ENCODE measurements at places on chromosomes 13 and 19. TPM values are rescaled to one million over a fixed set of nuclear protein-coding genes. Genes with fewer than 3 reads are reported as not detected.

Gene OR7D2
- total RNA-seq: 0.37 TPM

Gene MYADM
- total RNA-seq: 65.6 TPM

Gene GRK1
- total RNA-seq: 0.07 TPM

Gene F7
- total RNA-seq: not detected

Gene NAPSA
- 18.0 TPM for total RNA-seq

DNA sequence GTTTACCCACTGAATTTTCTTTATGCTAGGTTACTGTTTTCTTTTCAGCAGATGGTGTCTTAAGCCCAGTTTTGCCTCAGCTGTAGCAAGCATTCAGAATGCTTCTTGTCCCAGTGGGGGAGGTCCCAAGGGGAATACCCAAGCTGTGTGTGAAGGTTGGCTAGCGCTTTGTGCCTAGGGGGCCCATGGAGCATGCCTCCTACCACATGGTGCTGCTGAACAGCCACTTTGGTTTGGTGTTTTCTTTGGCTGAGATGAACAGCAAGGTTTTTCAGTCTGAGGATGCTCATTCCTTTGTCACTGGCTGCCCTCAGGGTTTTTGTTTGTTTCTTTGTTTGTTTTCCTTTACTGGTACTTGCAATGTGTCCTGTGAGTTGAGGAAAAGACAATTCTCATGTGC is 99.0 kb downstream of the PCDH20 start:
- H3K4me1 ChIP-seq: no peaks in the 10 kb centered on the region
- H3K27ac ChIP-seq: no peak overlapping the region
- H3K4me3 ChIP-seq: no peak overlapping the region

DNA sequence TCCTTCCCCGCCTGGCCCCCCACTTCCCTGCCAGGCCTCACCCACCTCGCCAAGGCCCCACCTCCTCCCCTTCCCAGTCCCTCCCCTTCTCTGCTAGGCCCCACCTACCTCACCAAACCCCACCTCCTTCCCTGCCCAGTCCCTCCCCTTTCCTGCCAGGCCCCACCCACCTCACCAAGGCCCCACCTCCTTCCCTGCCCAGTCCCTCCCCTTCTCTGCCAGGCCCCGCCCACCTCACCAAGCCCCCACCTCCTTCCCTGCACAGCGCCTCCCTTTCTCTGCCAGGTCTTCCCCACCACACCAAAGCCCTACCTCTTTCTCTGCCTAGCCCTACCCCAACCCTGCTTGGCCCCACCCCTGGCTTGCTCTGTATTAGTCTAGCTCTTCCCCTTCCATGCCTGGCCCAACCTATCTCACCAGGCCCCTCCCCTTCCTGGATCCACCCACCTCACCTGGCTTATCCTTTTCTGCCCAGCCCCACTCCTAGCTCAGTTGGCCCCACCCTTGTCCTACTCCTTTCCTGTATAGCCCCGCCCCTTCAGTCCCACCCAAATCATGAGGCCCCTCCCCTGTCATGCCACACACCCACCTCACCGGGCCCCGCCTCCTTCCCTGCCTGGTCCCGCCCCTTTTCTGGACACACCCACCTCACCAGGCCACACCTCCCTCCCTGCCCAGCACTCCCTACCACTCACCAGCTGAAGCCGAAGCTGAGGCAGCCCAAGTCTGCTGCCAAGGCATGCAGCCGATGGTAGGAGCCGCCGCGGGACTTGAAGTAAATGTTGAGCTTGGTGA is 16.2 kb downstream of the CERS1 start:
- H3K4me1 ChIP-seq: no peaks in the 10 kb centered on the region
- no peak overlapping the region for H3K27ac ChIP-seq
- H3K4me3 ChIP-seq: no peak overlapping the region
- no peaks in the 10 kb centered on the region for H3K36me3 ChIP-seq
- DNase-seq: peak; percentile 76
- no peaks in the 10 kb centered on the region for H3K27me3 ChIP-seq

DNA sequence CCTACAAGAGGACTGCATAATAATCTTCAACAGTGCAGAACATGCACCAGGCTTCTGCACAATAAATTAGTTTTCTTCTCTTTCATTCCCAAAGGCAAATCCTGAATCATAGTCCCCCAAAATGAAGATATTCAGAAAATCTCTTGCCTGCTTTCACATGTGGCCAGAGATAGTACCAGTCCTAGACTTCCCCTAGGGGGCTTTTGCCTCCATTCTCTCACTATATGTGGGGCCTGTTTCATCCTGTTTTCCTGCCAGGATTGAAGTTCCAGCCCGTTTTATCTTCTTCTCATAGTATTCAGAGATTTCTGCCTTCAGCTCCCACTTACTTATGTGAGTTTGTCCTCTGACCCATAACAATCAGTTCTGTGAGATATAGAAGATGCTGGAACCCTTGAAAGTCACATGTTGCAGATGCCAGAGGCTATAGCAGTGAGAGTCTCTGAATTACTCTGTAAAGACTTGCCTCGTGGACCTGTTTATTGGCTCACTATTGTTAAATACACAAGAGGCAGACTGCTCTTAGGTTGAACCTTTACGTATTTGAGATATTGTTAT is 421.9 kb upstream of the PCDH9 start:
- no peaks in the 10 kb centered on the region for H3K27me3 ChIP-seq
- no peak overlapping the region for H3K4me3 ChIP-seq
- no peak for DNase-seq
- no peaks in the 10 kb centered on the region for H3K4me1 ChIP-seq
- no peaks in the 10 kb centered on the region for H3K36me3 ChIP-seq

DNA sequence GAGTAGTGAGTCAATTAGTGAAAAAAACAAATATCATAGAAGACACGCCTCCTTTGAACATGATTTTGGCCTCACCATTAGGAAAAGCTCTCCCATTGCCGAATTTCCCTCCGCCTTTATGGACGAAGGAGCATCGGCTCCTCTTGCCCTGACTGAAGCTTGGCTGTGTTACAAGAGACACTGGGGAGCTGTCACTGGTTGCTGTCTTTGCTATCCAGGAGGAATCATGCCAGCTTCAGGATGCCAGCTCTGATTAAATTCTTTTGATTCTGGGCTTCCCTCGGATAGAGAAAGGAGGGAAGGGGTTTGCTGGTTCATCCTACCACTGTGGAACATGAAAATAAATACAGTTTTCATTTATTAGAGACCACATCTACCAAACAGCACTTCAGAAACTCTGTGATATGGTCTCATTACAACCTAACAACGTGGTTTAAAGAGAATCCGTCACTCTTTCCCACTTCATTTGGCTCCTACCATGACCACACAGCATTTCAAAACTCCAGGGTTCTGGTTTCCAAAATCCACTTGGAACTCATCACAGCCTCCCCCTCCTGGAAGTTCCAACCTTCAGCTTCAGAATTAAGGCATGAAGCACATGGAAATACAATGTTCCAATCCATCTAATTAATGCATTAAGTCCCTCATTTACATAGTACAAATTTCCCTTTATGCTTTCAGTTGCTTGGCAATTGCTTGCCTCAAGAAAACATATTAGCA is 446.0 kb downstream of the EFNB2 start:
- no peak overlapping the region for H3K4me3 ChIP-seq
- H3K27ac ChIP-seq: no peak overlapping the region
- DNase-seq: no peak

GRCh38 chr19:47186446-47187334 is 44.3 kb downstream of the BBC3 start:
- peak; percentile 93 for DNase-seq
- H3K4me1 ChIP-seq: peaks cover 74% of the 10 kb centered on the region
- peak overlapping the region; percentile 98 for H3K27ac ChIP-seq
- peaks cover 58% of the 10 kb centered on the region for H3K36me3 ChIP-seq

- no peak overlapping the region for H3K27ac ChIP-seq
- H3K4me3 ChIP-seq: no peak overlapping the region
- H3K36me3 ChIP-seq: peaks cover 31% of the 10 kb centered on the region
- H3K27me3 ChIP-seq: no peaks in the 10 kb centered on the region
Measured at GRCh38 chr13:113321546-113321945, 24.5 kb downstream of the LAMP1 start.

DNA sequence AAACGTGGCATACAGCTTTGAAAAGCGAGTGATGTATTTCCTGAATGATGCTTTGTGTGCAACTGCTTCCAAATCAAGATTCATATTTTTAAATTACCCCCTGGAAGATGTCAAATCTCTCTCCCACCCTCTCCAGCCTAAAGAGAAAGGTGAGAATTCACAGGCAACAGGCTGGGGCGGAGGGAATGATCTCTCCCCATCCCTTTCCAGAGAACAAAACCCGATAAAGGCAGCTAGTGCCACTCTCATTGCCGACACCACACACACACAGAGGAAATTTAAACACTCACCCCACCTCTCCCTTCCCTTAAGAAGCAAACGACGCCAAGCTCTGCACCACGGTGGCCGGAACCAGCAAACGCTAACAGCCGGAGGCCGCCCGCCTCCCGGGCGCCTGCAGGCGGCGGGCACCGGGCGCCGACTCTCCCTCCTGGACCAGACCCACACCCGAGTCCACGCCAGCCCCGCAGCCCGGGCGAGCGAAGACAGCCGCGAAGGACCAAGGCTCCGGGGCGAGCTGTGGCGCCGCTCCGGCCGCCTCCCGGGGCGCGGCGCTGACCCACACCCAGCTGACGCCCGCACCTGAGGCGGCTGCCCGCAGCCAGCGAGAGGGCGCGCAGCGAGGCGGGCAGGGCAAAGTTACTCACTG is 477 bp downstream of the LNX2 start:
- H3K27ac ChIP-seq: peak overlapping the region; percentile 84
- H3K4me1 ChIP-seq: peaks cover 37% of the 10 kb centered on the region

GRCh38 chr13:98504371-98504963 is 72.4 kb downstream of the STK24 start:
- peak overlapping the region; percentile 71 for H3K27ac ChIP-seq
- no peak for DNase-seq
- no peak overlapping the region for H3K4me3 ChIP-seq
- peaks cover 43% of the 10 kb centered on the region for H3K36me3 ChIP-seq
- no peaks in the 10 kb centered on the region for H3K27me3 ChIP-seq

GRCh38 chr19:13195678-13196077 is 45.5 kb downstream of the IER2 start:
- H3K4me3 ChIP-seq: no peak overlapping the region
- peak; percentile 85 for DNase-seq
- H3K4me1 ChIP-seq: peaks cover 20% of the 10 kb centered on the region
- H3K27me3 ChIP-seq: no peaks in the 10 kb centered on the region
- no peak overlapping the region for H3K27ac ChIP-seq

DNA sequence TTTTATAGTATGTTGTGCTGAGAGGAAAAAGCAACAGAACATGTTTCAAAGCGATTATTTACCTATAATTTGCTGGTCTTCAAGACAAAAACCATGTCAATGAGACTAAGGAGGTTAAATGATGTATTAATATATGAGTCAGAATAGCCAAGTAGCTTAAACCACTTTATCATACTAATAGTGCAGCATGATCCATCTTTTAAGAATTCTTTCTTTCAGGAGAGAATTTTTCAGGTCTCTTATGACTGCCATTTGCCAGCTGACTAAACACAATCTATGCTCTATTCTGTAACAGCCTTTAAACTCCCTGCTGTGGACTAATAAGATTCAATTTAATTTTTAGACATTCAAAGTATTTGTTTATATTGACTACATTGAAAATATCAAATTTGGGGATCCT is 93.7 kb downstream of the TRPC4 start:
- H3K36me3 ChIP-seq: no peaks in the 10 kb centered on the region
- no peak for DNase-seq
- H3K27ac ChIP-seq: no peak overlapping the region
- H3K27me3 ChIP-seq: no peaks in the 10 kb centered on the region

DNA sequence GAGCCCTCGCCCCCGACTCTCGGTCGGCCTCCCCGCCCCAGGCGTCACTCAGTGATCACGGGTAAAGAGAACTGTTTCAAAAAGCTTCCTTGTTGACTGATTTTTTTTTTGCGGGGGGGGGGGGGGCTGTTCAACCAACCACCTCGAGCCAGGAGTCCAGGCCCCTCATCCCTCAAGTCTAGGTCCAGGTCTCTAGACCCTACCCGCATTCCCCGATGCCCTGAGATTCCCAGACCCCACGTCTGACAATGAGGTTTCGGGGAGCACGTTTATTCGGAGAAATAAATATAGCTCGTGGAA is 4.3 kb downstream of the HRC start:
- H3K27me3 ChIP-seq: peaks cover 73% of the 10 kb centered on the region
- no peak for DNase-seq
- H3K27ac ChIP-seq: no peak overlapping the region
- peaks cover 17% of the 10 kb centered on the region for H3K4me1 ChIP-seq
- peaks cover 2% of the 10 kb centered on the region for H3K36me3 ChIP-seq
- H3K4me3 ChIP-seq: peak overlapping the region; percentile 90

GRCh38 chr19:39082745-39083598 is 1.2 kb upstream of the ACP7 start:
- no peak overlapping the region for H3K27ac ChIP-seq
- H3K4me3 ChIP-seq: no peak overlapping the region
- DNase-seq: no peak
- H3K36me3 ChIP-seq: no peaks in the 10 kb centered on the region
- H3K27me3 ChIP-seq: peaks cover 51% of the 10 kb centered on the region

- no peak for DNase-seq
- H3K36me3 ChIP-seq: no peaks in the 10 kb centered on the region
- no peak overlapping the region for H3K27ac ChIP-seq
- no peak overlapping the region for H3K4me3 ChIP-seq
Measured at GRCh38 chr13:61608138-61608537, 192.5 kb upstream of the PCDH20 start.

DNA sequence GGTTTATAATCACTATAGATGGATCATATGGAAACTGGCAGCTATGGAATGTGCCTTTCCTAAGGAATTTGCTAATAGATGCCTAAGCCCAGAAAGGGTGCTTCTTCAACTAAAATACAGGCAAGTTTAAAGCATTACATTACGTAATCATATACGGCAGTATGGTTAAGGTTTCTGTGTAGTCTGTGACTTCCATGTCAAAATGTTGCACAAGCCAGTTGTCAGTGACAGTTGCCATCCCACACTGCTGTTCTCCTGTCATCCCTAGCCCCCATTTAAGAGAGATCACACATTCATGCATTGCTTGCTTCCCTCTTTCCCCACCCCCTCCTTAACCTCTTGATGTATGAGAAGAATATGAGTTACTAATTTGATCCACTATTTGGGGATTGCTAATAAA is 47.3 kb downstream of the BRCA2 start:
- H3K36me3 ChIP-seq: peaks cover 32% of the 10 kb centered on the region
- H3K4me1 ChIP-seq: peaks cover 2% of the 10 kb centered on the region
- H3K4me3 ChIP-seq: no peak overlapping the region
- DNase-seq: no peak
- H3K27ac ChIP-seq: no peak overlapping the region
- no peaks in the 10 kb centered on the region for H3K27me3 ChIP-seq

Data from activated CD4-positive, alpha-beta T cell treated with anti-CD3 and anti-CD28 coated beads, Interleukin-2, amount 10 ng/mL, durations not matched to agents 24 days and 14 days (primary cell).